ENCODE measurements at places on chromosomes 5 and 9.

- no peak for DNase-seq
Measured at GRCh38 chr5:97549496-97549895, 366.4 kb upstream of the RIOK2 start.

DNA sequence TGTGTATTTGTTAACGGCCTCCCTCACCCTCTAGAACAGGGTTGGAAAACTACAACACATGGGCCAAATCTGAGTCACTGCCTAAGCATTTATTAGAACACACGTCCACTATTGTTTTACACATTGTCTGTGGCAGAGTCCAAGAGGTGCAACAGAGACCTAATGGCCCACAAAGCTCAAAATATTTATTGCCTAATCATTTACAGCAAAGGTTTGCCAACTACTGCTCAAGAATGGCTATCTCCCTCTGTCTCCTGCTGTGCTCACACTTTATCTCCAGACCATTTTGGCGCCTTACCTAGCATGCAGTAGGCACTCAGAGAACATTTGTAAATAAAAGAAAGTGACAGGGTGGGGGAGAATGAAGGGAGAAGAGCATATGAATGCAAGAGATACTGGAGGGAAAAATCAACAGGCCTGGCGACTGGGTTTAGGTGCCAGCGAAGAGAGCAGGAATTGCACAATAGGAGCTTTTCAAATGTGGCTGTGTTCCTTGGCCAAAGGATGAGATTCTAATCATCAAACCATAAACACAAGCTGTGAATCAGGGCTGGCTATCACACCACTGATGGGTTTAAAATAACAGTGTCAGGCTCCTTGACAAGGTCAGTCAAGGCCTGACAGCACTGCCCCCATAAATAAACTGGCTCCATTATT, 80.3 kb downstream of the EPB41L4A start:
- DNase-seq: no peak

DNA sequence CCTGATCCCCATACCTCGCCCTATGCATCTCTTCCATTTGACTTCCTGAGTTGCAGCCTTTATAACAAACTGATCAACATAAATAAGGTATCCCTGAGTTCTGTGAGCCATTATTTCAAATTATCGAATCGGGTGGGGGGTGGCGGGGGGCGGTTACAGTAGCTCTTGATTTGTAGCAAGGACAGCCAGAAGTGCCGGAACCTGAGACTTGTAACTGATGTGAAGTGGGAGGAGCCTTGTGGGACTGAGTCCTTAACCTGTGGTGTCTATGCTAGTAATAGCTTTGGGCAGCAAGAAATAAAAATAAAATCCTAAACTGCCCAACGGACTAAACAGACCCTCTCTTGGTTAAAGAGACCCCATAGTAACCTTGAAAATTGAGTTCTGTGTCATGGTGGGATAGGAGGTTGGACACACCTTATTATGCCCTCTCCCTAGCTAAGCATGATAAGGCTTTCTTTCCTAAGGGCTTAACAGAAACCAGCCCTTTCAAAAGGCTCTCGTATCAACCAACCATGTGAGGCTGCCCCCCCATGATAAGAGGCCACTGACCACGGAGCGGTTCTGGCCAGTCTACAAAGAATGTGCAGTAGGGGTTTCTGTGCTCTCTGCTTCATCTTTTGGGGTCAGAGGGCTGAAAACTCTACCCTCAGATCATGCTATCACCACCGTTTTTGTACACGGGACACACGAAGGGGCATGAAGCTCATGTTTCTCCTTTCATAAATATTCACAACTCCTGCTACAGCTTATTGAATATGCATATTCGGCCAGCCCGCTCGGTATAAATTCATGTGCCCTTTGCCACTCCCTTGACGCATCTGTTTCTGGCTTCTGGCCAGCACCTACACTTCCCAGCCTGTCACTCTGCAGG, 39.5 kb upstream of the IQGAP2 start:
- DNase-seq: no peak

DNA sequence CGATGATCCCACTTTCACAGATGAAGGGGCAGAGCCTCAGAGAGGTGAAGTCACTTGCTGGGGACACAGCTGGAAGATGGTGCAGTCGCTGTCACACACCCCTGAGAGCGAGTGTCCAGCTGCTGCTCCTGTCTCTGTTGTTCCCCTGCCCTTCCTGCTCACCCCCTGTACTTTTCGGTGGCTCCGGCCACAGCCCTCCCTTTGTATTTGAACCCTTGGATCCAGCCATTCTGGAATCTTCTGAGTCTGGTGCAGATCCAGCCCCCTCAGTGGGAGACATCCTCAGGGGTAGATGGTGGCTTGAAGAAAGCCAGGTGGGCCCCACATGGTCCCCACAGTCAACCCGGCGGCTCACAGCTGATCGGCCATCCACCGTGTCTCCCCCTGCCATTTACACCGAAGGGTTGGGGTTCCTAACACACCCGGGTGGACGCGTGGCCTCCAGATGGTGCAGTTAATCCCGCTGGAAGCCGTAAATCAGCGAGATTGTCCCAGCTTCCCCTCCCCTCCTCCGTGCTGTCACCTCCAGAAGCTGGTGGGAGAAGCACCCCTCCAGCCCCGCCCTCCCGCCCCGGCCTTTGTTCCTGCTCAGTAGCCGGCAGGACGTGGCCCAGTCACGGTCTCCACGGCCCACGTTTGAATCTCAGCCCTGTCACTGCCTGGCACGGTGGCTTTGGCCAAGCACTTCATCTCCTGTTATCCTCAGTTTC, 204.8 kb downstream of the C9orf50 start:
- no peak for DNase-seq

- DNase-seq: no peak
Measured at GRCh38 chr5:32217886-32218396, 43.8 kb upstream of the GOLPH3 start.
